ENCODE measurements at places on chromosomes 7 and 10.

- DNase-seq: no peak
Measured at GRCh38 chr10:116536810-116537209, 8.9 kb upstream of the PNLIP start.

- no peak for DNase-seq
Measured at GRCh38 chr10:77609781-77610272, 27.8 kb downstream of the KCNMA1 start.

- no peak for DNase-seq
Measured at GRCh38 chr10:44172883-44173607, 211.9 kb downstream of the CXCL12 start.

GRCh38 chr10:48770561-48771089 lies 86.0 kb downstream of the WDFY4 start:
- DNase-seq: no peak

- DNase-seq: no peak
Measured at GRCh38 chr10:18955061-18955460, 93.5 kb upstream of the MALRD1 start.

- DNase-seq: no peak
Measured at GRCh38 chr10:89904755-89905154, 203.4 kb downstream of the KIF20B start.

DNA sequence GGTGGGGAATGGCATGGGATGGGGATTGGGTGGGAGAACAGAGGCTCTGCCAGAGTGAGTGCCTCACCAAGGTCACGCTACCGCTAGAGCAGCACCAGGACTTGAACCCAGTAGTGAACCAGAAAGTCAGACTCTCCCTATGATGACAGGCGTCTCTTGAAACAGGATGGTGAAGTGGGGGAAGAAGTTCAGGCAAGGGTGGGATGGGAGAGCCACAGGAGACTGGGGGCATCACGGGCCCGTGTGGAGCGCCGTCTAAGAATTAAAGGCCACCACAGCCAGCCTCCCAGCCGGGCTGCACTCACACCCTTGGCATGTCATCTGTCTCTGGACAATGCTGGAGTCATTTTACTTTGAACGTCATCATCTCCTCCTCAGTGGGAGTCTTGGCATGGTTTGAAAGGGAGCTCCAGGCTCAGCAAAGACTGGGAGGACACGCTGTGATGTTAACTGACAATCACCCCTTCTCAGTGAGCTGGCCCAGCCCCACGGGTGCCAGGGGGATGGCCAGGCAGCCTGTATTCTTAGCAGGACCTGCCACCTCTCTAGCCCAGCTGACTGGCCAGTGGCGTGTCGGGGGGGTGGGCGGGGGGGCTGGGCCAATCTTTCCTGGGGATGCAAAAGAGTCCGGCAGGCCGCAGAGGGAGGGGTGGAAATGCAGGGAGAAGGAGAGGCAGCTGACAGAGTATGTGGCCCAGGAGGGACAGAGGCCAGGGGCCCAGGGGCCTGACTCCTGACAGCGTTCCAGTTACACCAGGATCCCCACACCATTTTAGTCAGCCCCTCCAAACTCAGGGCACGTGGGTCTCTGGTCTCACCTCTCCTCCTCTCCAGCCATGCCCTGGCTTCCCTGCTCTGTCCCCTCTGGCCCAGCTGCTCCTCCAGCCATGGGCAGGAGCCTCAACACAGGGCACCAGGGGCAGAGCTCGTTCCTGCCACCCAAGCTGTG lies 96.2 kb downstream of the VOPP1 start:
- peak; percentile 45 for DNase-seq

- no peak for DNase-seq
Measured at GRCh38 chr7:2856388-2857169, 12.5 kb upstream of the GNA12 start.

DNA sequence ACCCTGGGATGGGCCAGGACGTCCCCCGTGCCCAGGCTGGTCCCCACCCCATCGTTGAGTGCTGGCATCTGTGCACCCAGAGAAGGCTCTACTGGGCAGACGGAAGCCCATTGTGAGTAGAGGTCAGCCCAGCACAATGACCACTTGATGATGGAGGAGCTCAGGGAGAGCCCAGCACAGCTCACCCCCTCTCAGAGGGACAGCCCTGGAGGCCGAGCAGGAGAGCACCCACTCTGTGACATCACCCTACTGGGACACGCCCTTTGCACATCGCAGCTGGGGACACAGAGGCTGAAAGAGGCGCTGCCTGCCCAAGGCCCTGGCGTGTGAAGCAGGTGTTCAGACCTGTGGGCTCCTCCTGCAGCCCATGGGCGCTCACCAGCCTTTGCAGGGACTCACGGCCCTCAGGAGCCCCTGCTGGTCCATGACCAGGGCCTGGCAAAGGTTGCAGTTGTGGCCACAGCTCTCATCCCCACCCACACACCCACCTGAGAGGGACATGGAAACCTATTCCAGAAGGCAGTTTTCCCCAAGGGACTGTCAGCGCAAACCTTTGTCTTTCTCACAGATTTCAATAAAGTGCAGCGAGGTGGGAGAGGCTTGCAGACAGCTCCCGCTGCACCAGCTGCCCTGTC lies 67.2 kb upstream of the PPP2R2D start:
- no peak for DNase-seq

GRCh38 chr10:22705527-22705926 lies 8.9 kb downstream of the PIP4K2A start:
- no peak for DNase-seq

DNA sequence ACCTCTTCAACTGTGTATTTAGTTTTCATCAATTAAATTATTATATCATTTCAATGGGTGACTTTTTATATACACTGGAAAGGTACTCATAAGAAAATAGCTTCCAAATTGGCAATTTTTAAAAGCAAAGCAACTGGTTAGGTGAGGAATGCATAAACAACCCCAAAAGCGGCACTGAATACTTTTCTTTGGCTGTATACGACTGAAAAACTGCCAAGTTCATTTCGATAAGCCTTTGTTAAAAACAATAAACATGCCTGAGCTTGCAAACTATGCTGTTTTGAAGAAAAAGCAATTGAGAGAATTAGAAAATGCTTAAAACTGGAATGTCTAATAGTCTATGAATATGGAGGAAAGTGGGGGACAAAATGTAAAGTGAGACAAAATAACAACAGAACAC lies 2.9 kb downstream of the SLC16A12 start:
- no peak for DNase-seq

- no peak for DNase-seq
Measured at GRCh38 chr10:99852481-99853213, 70.2 kb downstream of the ABCC2 start.

DNA sequence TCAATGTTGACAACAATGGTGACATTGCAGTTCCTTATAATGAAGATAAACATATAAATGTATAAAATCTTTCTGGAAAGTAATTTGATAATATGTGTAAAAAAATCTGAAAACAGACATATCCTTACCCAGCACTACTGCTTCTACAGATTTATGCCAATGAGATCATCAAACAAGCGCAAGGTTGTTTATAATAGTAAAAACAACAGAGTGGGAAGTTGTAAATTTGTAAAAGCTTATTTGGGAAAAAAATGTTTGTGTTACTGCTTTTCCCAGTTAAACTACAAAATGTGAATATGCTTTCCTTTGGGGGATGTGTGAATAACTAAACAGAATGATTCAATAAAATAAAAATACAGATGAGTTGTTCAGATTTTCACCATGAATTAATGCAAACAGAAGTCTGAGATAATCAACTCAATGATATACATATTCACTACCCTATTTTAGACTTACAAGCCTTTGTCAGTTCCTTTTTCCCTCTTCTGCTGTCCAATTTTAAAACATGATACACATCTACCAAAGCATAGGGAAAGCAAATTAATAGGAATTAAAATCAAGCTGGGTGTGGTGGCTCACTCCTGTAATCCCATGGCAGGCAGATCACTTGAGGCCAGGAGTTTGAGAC lies 82.1 kb downstream of the USP6NL start:
- no peak for DNase-seq

GRCh38 chr10:80966326-80966986 lies 428.8 kb downstream of the SH2D4B start:
- no peak for DNase-seq

GRCh38 chr7:155254018-155254417 lies 43.7 kb upstream of the INSIG1 start:
- DNase-seq: no peak

GRCh38 chr10:72074574-72075375 lies 13.6 kb downstream of the SPOCK2 start:
- no peak for DNase-seq

DNA sequence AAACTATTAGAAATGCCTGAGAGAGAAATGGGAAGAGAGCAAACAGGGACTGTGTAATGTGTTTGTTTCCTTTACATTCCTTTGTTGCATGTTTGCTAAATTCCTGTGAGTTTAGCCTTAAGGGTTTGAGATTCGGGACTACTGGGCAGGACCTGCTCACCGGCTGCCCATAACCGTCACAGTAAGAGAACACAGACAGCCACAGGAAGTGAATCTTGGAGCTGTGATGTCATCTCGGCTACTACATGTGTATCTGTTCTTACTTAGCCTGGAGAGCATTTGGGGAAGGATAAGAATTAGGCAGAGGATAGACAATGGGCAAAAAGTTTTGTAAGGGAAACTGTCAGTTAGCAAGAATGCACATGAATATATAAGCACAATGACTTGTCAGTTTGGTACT lies 485.1 kb upstream of the KLF6 start:
- DNase-seq: peak; percentile 65

GRCh38 chr7:36305648-36306047 lies 84.0 kb upstream of the ANLN start:
- no peak for DNase-seq

- DNase-seq: no peak
Measured at GRCh38 chr10:69846293-69846921, 44.7 kb downstream of the COL13A1 start.

DNA sequence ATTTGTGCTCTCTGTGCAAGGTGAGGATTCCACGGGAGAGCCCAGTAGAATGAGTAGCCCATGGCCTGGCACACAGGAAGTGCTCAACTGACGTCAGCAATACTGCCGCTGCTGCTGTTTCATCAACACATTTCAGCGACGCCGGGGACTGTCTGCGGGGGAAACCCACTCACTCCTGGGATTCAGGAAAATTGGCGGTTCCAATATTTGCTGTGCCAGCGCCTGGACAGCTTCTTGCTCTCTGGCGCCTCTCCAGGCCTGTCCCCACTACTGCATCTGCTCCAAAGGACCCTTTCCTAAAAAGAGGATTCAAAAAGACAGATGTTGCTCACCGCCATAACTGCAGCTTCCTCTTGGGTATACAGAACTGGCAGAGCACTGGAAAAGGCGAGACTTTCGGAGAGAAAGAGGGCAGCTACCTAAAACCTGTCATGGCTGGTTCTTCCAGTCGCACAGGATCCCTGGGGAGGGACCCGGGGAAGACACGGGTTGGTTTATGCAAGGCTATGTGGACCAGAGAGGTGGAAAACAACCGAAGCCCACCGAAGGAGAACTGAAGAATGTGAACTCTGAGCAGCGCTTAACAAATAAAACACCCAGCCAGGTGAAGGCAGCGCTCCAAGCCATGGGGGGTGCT lies 39.7 kb upstream of the ENO4 start:
- no peak for DNase-seq

DNA sequence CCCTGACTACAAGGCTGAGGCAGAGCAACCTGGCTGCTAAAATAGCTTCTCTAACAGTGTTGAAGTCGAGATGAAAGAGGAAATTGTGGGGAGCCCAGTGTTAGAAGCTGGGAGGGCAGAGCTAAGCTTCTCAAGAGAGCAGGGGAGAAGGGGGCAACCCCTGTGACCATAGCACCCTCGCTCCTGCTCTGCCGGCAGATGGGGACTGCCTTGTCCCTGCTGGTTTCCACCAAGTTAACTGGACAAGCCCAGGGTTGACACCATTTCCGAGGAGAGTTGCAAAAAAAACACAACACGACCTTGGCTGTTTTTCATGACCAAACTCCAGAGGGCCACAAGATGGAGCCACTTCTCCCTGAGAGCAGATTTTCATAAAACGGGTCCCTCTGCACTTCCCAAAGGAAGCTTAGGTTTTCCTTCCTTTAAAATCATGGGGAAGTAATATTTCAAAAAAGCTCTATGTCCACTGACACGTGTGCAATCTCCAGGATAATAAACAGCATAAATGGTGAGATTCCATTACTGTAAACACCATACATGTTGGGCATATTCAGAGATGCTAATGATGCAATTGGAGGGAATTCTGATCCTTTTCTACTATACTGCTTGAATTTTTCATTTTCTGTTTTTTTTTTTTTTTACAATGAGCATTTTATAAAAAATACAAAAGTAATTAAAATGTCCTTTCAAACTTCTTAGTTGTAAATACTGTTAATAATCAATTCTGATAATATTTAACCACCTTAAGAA lies 140.4 kb downstream of the PIP4K2A start:
- no peak for DNase-seq

GRCh38 chr10:12825260-12825849 lies 176.2 kb downstream of the CCDC3 start:
- DNase-seq: no peak

GRCh38 chr10:114059561-114059960 lies 15.9 kb downstream of the ADRB1 start:
- no peak for DNase-seq

DNA sequence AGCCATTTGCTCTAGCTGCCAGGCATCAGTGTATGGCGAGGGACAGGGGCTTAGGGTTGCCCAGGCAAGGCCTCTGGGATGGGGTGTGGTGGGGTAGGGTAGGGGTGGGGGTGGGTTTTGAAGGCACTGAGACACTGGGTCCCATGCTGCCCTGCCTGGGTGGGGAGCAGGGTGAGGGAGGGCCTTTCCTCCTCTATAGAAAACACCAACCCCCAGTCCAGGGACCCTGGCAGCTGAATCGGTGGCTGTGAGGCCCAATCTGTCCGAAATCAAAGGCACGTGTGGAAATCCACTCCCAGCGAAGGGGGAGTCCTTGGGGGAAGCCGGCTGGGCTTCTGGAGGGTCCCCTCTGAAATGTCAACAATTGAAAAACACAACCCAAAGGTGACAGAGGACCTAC lies 106.4 kb downstream of the NEURL1 start:
- DNase-seq: no peak

- no peak for DNase-seq
Measured at GRCh38 chr10:110919349-110919931, at the start of gene SHOC2. Gene SHOC2 (plus strand): TSS chr10:110919604. CDS start chr10:110964359, 44,755 bp downstream.

- peak; percentile 86 for DNase-seq
Measured at GRCh38 chr7:24971333-24972165, 8.4 kb downstream of the OSBPL3 start.

- no peak for DNase-seq
Measured at GRCh38 chr10:68618234-68618633, 58.1 kb downstream of the TET1 start.
